Mesothelial cell of epicardium (in vitro differentiated cells): ENCODE measurements at places on chromosomes 2 and 18. TPM values are rescaled to one million over a fixed set of nuclear protein-coding genes. Genes with fewer than 3 reads are reported as not detected.
A peak's percentile ranks its signal among the peaks of the same experiment; 100 is the strongest.

Gene AGXT
- total RNA-seq, result not detected in 3 replicates

Gene ASB18
- not detected in 3 replicates for total RNA-seq

Gene PLB1
- total RNA-seq, result 1.1 to 2.2 TPM (median 1.2 TPM) in 3 replicates

Gene SLC23A3
- 1.6 to 2.6 TPM (median 1.7 TPM) in 3 replicates for total RNA-seq

Gene ZBTB7C
- 7.0 to 9.1 TPM (median 7.4 TPM) in 3 replicates for total RNA-seq

Gene MAPRE3
- 14.8 to 17.1 TPM (median 16.0 TPM) in 3 replicates for total RNA-seq

Gene SH3BP4
- 44.1 to 45.0 TPM (median 44.3 TPM) in 3 replicates for total RNA-seq

GRCh38 chr18:57447154-57447621 is 12.0 kb downstream of the ONECUT2 start:
- peaks cover 91% of the 10 kb centered on the region for H3K27me3 ChIP-seq
- DNase-seq, result peak; percentile 64
- H3K27ac ChIP-seq, result no peak overlapping the region
- H3K36me3 ChIP-seq, result no peaks in the 10 kb centered on the region
- H3K4me1 ChIP-seq, result no peaks in the 10 kb centered on the region
- H3K4me3 ChIP-seq, result no peak overlapping the region

DNA sequence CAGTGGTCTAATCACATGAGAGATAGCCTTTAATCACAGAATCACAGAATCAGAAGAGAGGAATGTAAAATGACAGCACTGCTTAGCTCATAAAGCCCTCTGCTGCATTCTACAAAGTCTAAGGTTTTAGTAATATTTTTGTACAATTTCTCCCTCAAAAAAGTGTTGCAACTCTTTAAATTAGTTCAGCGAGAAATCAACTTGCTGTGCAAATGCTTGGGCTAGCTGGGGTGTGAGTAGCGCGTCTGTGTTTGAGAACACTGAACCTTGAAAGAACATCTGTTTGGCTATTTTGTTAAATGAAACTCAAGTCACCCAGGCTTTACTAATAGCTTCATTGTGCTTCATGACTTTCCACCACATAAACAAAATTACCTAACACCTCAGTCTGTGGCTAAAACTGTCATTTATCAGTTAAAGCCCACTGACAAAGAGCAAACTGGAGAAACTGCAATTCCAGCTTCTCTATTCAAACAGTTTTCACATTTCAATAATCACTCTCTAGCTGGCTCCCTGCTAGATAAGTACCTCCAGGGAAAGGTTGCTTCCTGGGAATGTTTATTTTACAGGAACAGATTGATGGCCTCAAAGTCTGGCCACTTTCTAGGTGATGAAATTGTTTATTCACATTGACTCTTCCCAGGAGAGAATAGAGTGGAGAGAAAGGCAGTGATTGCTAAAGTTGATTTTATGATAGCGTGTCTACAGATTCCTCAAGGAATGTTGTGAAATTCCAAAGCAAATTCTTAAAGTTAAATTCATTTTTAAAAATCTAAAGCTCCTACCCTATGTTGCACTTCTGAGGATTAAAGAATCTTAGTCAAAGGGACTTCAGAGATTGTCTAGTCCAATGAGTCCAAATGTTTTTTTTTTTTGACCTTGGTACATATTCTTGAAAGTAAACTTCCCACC is 36.0 kb upstream of the STAT1 start:
- no peak overlapping the region for H3K4me3 ChIP-seq
- H3K27me3 ChIP-seq, result peaks cover 5% of the 10 kb centered on the region
- H3K4me1 ChIP-seq, result peaks cover 13% of the 10 kb centered on the region
- H3K36me3 ChIP-seq, result no peaks in the 10 kb centered on the region
- DNase-seq, result no peak
- H3K27ac ChIP-seq, result no peak overlapping the region

DNA sequence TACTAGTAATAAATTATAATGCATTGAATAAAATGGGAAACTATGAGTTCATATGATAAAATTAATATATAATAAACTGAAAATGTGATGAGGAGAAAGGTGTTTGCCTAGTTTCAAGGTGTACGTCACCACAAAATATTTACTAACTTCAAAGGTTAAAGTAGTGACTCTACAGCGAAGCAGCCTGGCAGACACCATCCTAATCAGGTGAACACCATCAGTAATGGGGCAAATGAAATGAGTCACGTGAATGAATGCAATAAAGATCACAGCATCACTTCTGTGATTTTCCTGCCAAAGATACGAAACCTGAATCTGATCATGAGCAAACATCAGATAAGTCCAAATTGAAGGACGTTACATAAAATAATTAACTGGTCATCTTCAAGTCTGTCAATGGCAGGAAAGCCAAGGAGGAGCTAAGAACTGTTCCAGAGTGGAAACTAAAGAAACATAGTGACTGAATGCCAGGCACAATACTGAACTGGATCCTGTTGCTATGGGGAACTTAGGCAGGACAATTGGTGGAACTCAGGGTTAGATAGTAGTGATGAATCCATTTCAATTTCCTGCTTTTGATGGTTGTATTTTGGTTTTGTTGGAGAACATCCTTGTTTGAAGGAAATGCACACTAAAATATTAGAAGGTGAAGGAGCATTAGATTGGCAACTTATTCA is 12.1 kb upstream of the NOSTRIN start:
- H3K4me3 ChIP-seq, result no peak overlapping the region
- no peak for DNase-seq
- no peaks in the 10 kb centered on the region for H3K36me3 ChIP-seq
- H3K27me3 ChIP-seq, result no peaks in the 10 kb centered on the region

GRCh38 chr2:172168917-172169346 is 66.2 kb upstream of the DLX2 start:
- DNase-seq, result no peak
- peaks cover 21% of the 10 kb centered on the region for H3K27me3 ChIP-seq
- H3K27ac ChIP-seq, result no peak overlapping the region
- peaks cover 11% of the 10 kb centered on the region for H3K4me1 ChIP-seq
- no peak overlapping the region for H3K4me3 ChIP-seq
- no peaks in the 10 kb centered on the region for H3K36me3 ChIP-seq

- H3K27me3 ChIP-seq, result peaks cover 4% of the 10 kb centered on the region
- DNase-seq, result no peak
- no peaks in the 10 kb centered on the region for H3K4me1 ChIP-seq
- H3K4me3 ChIP-seq, result no peak overlapping the region
- H3K27ac ChIP-seq, result no peak overlapping the region
- H3K36me3 ChIP-seq, result no peaks in the 10 kb centered on the region
These were observed 7.6 kb upstream of the MSTN start for GRCh38 chr2:190069936-190070696.

GRCh38 chr2:99602476-99602875 is 112.7 kb upstream of the REV1 start:
- no peaks in the 10 kb centered on the region for H3K36me3 ChIP-seq
- H3K4me3 ChIP-seq, result no peak overlapping the region
- H3K27me3 ChIP-seq, result peaks cover 45% of the 10 kb centered on the region
- peaks cover 29% of the 10 kb centered on the region for H3K4me1 ChIP-seq
- DNase-seq, result no peak

DNA sequence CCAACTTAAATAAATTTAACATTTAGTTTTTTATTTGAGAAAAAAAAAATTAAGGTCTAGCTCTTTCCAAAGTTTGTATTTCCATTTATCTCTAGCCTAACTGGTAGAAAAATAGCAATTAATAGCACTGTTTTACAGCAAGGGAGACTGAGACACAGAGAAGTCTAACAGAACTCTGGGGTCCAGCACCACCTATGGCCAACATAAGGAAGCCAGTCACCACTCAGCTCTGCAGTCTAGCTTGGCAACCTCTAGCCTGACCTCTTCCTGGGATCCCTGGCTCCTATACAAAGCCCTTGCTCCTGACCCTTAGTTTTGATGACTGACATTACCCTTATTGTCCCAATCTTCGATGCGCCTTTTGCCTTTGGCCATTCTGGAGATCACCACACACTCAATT is 114.1 kb upstream of the TLK1 start:
- DNase-seq, result no peak
- H3K27me3 ChIP-seq, result no peaks in the 10 kb centered on the region
- H3K27ac ChIP-seq, result no peak overlapping the region
- H3K36me3 ChIP-seq, result peaks cover 3% of the 10 kb centered on the region

- no peak for DNase-seq
- no peak overlapping the region for H3K4me3 ChIP-seq
- H3K4me1 ChIP-seq, result peaks cover 6% of the 10 kb centered on the region
- H3K27me3 ChIP-seq, result no peaks in the 10 kb centered on the region
- peaks cover 15% of the 10 kb centered on the region for H3K36me3 ChIP-seq
These were observed 49.9 kb downstream of the FAM210A start for GRCh38 chr18:13676471-13676870.

GRCh38 chr2:24272907-24273306 is 87.4 kb downstream of the ITSN2 start:
- no peak overlapping the region for H3K27ac ChIP-seq
- no peaks in the 10 kb centered on the region for H3K27me3 ChIP-seq
- H3K4me3 ChIP-seq, result no peak overlapping the region

- no peaks in the 10 kb centered on the region for H3K27me3 ChIP-seq
- no peak for DNase-seq
- no peaks in the 10 kb centered on the region for H3K36me3 ChIP-seq
- no peak overlapping the region for H3K27ac ChIP-seq
- H3K4me3 ChIP-seq, result no peak overlapping the region
These were observed 45.5 kb upstream of the SLC8A1 start for GRCh38 chr2:40497251-40497859.

DNA sequence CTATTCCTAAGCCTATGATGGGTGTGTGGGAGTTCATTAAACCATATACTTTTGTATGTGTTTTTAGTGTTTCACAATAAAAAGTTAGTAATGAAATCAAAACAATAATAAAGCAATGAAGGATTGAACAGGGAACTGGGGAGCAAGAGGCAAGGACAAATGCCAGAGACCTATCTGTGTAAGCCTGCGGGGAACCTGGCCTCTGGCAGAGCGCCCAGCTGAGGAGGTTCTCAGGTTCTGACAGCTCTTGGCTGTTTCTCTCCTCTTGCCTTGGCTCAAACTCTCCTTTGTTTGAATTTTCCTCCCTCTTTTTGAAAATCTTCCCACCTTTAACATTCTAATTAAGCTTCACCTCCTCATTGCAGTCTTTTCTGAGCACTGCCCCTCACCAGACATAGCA is 200.0 kb upstream of the NCKAP5 start:
- no peak for DNase-seq
- H3K27me3 ChIP-seq, result peaks cover 30% of the 10 kb centered on the region
- no peak overlapping the region for H3K4me3 ChIP-seq
- no peak overlapping the region for H3K27ac ChIP-seq
- H3K36me3 ChIP-seq, result no peaks in the 10 kb centered on the region
- peaks cover under 1% of the 10 kb centered on the region for H3K4me1 ChIP-seq

- no peak overlapping the region for H3K27ac ChIP-seq
- no peaks in the 10 kb centered on the region for H3K4me1 ChIP-seq
- DNase-seq, result no peak
- H3K4me3 ChIP-seq, result no peak overlapping the region
- peaks cover 36% of the 10 kb centered on the region for H3K27me3 ChIP-seq
These were observed 33.0 kb downstream of the MAL start for GRCh38 chr2:95058466-95058988.

- H3K4me1 ChIP-seq, result no peaks in the 10 kb centered on the region
- H3K36me3 ChIP-seq, result no peaks in the 10 kb centered on the region
- H3K27me3 ChIP-seq, result no peaks in the 10 kb centered on the region
These were observed 255.3 kb upstream of the ID2 start for GRCh38 chr2:8426550-8426949.
